ENCODE measurements at places on chromosomes 11 and 22.

GRCh38 chr11:10021563-10021962 is 272.5 kb downstream of the SBF2 start:
- no peak for DNase-seq

GRCh38 chr11:120773501-120774031 is 250.3 kb upstream of the TBCEL start:
- DNase-seq = no peak

- DNase-seq = no peak
Measured at GRCh38 chr22:44329179-44329796, 16.5 kb upstream of the SHISAL1 start.

DNA sequence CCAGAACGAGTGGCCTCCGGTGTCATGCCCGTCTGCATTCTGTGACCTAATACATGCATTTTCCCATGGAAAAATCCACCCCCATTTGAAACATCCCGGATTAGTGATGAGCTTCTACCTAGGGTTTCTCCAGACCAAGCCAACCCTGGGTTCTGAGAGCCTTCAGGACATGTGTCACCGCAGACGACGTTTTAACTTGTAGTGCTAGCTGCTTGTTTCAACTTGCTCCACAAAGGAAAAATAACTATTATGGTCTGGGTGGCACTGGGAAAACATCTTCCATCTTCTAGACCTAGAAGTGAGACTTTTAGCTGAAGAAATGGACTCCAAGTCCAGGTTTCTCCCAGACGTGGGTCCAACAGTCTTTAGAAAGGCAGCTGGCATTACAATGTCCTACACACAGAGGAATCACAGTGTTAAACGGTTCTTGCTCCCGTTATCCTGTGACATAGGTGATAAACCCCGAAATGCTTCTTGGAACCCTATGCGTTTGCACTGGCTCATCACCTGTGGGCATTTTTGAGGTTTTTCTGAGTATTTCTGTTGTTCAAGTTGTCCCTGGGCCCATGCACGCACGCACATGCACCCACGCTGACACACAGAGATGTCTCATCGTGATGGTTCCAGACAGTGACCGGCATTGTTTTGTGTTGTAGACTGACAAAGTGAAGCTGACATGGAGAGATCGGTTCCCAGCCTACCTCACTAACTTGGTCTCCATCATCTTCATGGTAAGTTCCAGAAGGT is 46.6 kb upstream of the FADD start:
- DNase-seq = no peak

Data from H7 (cell line).